ENCODE measurements at places on chromosomes 11 and 22.

DNA sequence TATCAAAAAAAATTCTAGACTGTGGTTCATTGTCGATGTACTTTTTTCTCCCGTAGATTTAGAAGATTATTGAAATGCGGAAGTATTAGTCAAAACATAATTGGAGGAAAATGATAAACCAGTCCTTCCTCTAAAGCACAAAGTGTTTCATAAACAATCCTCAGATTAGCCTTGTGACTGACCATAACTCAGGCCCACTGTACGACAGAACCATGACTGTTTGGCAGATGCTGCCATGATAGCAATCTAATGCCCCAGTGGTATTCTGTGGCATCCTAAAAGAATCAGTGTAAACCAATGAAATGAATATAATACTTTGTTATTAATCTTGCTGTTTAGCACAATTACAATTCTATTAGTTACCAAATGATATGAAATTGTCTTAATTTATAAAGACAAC lies 127.0 kb upstream of the CTSC start:
- DNase-seq, result no peak

- no peak for DNase-seq
Observed at GRCh38 chr11:57116654-57117053, 65.1 kb upstream of the LRRC55 start.

- DNase-seq, result no peak
Observed at GRCh38 chr22:44628273-44628672, 73.7 kb upstream of the PRR5 start.

DNA sequence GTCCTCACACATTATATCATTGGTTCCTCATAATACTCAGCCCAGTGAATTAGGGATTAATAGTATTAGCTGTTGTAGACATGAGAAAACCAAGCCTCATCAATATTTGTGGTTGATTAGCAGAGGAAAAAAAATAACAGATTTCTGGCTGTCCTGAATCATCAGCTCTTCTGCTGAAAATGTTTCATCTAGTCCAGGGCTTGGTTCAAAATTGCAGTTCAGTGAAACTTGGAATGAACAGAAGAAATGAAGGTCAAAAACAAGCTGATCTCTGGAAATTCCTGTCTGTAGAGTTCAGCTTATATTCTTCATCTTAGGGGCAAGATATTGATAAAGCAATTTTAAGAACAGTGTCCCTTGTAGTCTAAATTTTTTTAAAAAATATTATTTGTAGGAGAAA lies 361.1 kb upstream of the CCDC179 start:
- no peak for DNase-seq

- DNase-seq, result no peak
Observed at GRCh38 chr11:32162351-32162750, 71.5 kb downstream of the RCN1 start.

- no peak for DNase-seq
Observed at GRCh38 chr11:96311120-96311568, 31.9 kb downstream of the MAML2 start.

GRCh38 chr22:42385696-42386095 lies 46.5 kb downstream of the NFAM1 start:
- no peak for DNase-seq

All from stimulated activated CD8-positive, alpha-beta memory T cell treated with anti-CD3 and anti-CD28 coated beads, Interleukin-15, amount 100 ng/mL, for 4 hours (primary cell).